ACHN (cell line): ENCODE measurements at places on chromosomes 16 and 17.

- DNase-seq, result peak; percentile 67
These were observed 4.3 kb upstream of the NAGLU start for GRCh38 chr17:42531455-42532354.

DNA sequence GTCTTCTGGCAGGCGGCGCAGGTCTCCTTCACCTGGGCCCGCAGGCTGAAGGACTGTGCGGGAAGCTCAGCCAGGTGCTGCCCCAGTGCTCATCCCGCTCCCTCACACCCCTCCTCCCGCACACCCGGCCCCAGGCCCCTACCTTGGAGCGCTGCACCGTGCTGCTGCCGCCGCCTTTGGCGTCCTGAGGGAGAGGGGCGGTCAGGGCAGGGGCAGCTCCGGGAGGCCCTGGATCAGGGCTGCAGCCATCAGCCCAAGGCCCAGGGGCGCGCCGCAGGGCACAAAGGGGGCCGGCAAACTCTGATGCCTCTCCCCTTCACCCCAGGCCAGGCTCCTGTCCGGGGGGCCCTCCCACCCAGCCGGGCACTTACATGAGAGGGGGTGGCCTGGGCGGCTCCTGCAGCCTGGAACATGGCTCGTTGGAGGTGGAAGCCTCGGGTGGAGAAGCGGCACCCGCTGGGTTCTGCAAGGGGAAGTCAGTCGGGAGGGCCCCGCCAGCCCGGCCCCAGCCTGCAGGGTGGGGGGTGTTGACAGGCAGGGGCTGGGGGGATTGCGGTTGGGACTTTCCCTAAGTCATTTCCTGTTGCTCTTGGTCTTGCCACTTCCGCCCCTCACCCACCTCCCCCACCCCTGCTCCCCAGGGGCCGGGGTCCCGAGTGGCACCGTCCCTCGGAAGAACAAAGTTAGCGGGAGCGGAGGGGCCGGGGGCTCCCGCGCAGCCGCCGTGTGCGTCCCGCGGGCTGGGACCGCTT is 863 bp downstream of the LIMD2 start:
- no peak for DNase-seq

- DNase-seq, result peak; percentile 53
These were observed 16.3 kb downstream of the HS3ST4 start for GRCh38 chr16:25707982-25708583.

GRCh38 chr17:72953621-72954020 is 138.9 kb downstream of the SLC39A11 start:
- DNase-seq, result no peak

DNA sequence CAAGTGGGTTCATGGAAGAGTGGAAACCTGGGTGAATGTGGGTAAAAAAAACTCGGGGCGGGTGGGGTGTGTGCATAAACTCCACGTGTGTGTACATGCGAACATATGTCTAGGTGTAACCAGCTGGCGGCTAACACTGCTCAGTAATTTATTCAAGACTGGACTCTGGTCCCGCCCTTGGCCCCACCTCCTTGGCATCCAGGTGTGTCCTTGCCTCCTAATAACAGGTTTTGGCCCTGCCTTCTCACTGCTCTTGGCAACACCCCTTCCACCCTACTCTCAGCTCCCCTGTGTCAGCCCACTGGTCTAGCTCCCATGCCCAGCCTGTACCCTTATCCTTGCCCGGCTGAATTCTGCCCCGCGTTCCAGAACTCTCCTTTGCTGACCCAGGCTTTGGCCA is 8.3 kb downstream of the FLII start:
- no peak for DNase-seq

GRCh38 chr17:66814570-66814969 is 20.3 kb upstream of the CACNG5 start:
- DNase-seq, result no peak

GRCh38 chr17:404703-405102 is 52.1 kb upstream of the RPH3AL start:
- no peak for DNase-seq

- DNase-seq, result no peak
These were observed at the start of gene ABCA6 for GRCh38 chr17:69141431-69142174. ABCA6 (minus strand) TSS chr17:69141895; CDS start chr17:69140703, 1,192 bp downstream.

- DNase-seq, result no peak
These were observed 41.8 kb downstream of the CYB5D2 start for GRCh38 chr17:4184811-4185210.

- no peak for DNase-seq
These were observed 37.3 kb downstream of the SMARCE1 start for GRCh38 chr17:40610359-40610758.

- DNase-seq, result peak; percentile 90
These were observed 44.3 kb downstream of the SOCS3 start for GRCh38 chr17:78315355-78316114.

GRCh38 chr16:79150632-79151310 is 449.8 kb downstream of the MAF start:
- DNase-seq, result no peak

GRCh38 chr17:57889892-57890856 is 40.3 kb upstream of the MRPS23 start:
- DNase-seq, result peak; percentile 81

- no peak for DNase-seq
These were observed 15.3 kb downstream of the ITGAM start for GRCh38 chr16:31274831-31275816.

GRCh38 chr17:44376124-44376523 is 12.5 kb upstream of the FAM171A2 start:
- peak; percentile 46 for DNase-seq

GRCh38 chr16:21982108-21982507 is 18.8 kb downstream of the PDZD9 start:
- DNase-seq, result no peak

GRCh38 chr16:15576960-15577958 is 65.7 kb downstream of the MARF1 start:
- no peak for DNase-seq

DNA sequence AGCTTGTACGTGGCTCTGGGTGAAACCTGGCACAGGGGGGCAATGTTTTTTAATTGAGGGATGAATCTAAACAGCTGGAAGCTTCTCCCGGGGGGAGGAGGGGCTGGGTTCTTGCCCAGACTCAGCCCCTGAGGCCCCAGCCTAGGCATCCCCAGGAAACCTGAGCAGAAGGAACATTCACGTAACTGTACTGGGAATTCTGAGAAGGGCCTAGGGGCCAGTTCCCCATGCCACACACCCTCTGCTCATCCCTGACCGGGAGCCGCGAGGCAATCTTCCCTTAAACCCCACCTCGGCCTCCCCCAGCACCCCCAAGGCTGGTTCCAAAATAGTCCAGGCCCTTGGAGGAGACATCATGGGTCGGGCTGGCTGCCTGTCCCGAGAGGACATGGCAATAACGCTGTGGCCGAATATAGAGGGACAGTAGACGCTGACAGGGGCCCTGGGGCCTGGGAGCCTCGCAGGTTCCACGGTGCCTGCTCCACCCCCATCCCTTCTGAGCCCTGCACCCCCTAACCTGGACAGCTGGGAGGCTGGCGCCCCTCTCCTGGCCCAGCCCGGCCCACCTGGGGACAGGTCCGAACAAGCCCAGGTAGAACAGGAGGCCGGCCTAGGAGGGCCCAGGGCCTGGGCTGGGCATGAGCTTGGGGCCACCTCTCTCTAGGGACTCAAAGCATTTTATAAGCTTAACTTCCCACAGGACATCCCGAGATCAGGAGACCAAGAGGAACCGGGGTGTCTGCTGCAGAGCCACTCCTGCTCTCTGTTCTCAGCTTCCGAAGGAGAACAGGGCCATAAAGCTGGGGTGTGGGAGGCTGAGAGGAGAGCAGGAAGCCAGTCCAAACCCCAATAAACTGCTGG is 83.2 kb upstream of the TOB1 start:
- no peak for DNase-seq

DNA sequence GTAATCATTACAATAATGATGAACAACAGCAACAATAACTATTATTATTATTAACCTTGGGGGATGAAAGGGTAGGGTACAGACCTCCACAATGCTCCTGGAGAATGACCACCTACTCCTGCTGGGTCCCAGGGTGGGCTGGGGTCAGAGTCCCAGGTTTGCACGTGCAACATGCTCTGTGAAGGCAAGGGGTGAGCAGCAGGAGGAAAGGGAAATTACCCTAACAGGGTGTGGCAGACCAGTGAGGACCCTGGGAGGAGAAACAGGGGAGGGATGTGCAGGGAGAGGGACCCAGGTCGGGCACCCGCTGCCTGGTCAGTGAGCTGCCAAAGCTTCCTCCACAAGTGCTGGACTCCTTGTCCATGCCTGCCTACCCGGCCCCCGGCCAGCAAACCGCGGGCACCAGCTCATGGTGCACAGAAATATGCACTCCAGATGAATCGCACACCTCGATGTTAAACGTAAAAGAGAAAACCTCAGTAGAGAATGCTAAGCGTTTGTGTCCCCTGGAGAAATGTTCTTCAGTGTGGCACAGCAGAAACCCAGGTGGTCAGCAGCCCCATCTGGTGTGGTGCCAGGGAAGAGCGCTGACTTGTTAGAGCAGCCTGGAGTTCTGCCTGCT is 767.1 kb downstream of the KCNJ18 start:
- DNase-seq, result no peak

GRCh38 chr16:89194340-89195311 is 5.7 kb downstream of the SLC22A31 start:
- DNase-seq, result no peak

GRCh38 chr17:74332763-74333283 is 6.8 kb downstream of the KIF19 start:
- DNase-seq, result no peak

DNA sequence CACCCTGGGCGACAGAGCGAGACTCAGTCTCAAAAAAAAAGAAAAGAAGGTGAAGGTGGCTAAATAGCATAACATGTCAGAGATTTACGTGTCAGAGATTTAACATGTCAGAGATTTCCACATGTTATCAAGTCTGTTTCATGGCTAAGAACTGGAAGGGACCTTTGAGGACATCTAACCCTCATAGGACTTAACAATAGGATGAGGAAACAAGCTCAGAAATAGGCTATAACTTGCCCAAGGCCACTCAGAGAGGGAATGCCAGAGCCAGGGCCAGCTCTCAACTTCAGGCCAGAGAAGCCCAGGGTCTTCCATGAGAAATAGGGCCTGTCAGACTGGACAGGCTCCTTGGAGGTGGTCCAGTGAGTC is 26.8 kb upstream of the ZNF629 start:
- DNase-seq, result peak; percentile 9

- DNase-seq, result no peak
These were observed 623.2 kb upstream of the ZFHX3 start for GRCh38 chr16:73670836-73671820.

DNA sequence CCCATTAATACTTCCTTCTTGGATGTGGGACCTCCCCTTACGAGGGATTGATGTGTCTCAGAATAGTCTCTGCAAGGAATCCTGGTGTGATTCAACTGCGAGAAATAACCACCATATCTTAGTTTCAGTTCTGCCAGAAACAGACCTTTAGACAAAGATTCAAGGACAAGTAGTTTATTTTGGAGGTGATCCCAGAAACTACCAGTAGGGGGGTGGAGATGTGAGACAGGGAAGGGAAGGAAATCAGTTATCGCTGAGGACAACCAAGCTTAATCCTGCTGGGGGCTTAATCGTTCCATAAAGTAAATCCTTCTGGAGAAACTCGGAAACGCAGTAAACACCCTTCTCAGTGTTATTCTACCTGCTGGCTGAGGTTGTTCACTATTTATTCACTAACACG is 5.0 kb upstream of the SDR42E1 start:
- peak; percentile 67 for DNase-seq

DNA sequence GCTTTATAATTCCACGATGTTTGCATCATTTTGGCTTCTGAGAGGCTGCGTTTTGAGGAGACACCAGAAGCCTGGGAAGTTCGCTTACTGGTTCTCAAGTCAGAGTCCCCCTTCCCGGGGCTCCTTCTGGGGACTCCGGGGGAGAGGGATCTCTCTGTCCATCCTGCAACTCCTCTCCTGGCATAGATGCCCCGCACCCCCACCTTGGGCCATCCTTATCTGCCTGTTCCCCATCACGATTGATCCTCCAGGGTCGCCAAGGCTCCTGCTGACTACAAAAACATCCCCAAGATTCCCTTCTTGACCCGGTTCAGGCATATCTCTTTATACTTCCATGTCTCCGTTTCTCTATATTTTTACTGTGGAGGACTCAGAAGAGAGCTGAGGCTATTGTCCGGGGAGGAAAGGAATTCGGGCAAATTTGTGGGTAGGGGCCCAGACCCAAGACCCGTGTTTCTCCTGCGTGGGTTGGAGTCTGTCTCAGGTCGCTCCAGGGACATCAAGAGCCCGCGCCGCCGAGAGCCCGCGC is 18.4 kb upstream of the HOXB13 start:
- DNase-seq, result no peak

- no peak for DNase-seq
These were observed 79.0 kb downstream of the NETO2 start for GRCh38 chr16:47064775-47065174.

- DNase-seq, result no peak
These were observed 220.6 kb upstream of the ZFHX3 start for GRCh38 chr16:73268366-73268993.

DNA sequence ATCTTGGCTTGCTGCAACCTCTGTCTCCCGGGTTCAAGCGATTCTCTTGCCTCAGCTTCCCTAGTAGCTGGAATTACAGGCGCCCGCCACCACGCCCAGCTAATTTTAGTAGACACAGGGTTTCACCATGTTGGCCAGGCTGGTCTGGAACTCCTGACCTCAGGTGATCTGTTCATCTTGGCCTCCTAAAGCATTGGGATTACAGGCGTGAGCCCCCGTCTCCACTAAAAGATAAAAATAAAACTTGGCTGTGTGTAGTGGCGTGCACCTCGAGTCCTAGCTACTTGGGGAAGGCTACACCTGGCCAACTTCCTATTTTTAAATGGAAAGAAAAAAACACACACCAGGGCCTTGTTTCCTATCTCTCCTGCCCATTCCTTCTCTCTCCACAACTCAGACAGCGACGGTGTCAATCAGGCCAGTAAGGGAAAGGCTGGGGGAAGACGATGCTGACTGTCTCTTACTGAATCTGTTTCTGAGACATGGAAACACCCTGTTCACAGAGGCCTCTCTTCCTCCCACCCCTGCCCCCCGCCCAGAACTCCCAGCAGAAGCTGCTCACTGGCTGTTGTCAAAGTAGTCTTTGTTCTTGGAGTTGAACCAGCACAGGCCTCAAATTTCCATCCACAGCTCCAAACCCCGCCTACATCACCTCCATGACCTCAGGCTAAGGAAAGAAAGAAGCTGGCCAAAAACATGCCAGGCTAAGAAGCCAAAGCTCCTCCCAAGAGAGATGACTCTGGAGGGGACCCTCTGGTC is 96.6 kb downstream of the NXN start:
- no peak for DNase-seq

- DNase-seq, result no peak
These were observed 4.2 kb downstream of the NR1D1 start for GRCh38 chr17:40095944-40096791.

GRCh38 chr16:74064120-74064735 is 232.4 kb upstream of the PSMD7 start:
- DNase-seq, result no peak

GRCh38 chr16:30628628-30629540 is 18.7 kb upstream of the ZNF689 start:
- peak; percentile 82 for DNase-seq
